ENCODE measurements at places on chromosomes 4 and X.

DNA sequence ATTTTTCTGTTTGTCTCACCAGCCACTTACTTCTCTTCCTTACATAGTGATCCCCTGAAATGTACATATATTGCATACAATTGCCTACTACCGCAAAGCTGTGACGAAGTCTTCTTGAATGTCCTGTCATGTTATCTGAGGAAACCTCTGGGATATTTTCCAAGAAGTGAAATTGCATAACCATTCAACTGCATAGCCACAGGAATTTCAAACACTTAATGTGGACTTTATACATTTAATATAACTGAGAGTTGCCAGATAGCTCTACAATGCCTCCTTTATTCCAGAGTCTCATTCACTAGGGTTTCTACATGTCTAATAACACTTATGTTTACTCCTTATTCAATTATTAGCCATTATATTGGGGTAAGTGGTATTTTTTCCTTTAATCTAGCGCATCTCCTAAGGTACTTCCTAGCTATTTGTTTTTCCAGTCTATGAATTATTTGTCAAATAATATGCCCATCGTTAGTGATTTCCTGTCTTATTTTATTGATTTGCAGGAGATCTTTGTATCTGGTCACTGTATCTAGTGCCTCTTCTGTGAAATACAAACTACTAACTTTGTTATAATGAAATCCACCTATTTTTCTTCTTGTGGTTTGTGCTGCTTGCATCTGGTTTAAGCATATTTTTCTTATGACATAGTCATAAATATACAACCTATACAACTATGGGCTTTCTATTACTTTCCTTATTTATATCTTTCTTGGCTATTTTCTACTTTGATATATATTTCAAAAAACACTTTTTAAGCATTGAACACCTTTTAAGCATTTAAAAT lies 69.2 kb upstream of the GRID2 start:
- DNase-seq = no peak

DNA sequence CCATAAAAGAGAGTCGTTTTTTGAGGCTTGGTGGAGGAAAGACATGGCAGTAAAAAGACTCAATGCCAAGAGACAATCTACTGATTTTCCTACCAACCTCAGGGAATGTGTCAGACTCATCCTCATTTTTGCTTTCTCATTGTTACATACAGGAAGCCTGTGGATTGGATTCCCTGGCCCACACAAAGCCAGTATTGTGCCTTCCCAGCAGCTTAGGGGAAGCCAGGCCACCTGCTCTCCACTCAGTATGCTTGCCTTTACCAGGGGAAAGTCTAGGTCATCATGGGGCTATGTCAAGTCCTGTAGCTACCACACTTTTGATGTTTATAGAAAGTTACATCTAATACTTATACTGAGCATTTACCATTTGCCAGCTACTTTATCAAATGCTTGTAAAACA lies 11.0 kb downstream of the BMX start:
- DNase-seq = no peak

DNA sequence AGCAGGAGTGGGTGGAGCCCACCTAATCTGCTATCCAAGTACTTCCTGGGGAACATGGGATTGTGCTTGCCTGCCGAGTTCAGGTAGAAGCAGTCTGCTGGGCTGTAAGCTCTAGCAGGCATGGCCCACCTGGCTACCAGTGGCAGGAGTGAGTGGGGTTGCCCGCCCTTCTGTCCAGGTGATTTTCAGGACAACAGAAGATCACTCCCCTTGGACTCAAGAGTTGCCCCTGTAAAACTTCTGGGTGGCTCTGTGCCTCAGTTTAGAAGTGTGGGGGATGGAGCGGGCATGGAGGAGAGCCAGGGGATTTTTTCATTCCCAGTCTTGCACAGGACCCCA lies 43.5 kb downstream of the NDST3 start:
- no peak for DNase-seq

DNA sequence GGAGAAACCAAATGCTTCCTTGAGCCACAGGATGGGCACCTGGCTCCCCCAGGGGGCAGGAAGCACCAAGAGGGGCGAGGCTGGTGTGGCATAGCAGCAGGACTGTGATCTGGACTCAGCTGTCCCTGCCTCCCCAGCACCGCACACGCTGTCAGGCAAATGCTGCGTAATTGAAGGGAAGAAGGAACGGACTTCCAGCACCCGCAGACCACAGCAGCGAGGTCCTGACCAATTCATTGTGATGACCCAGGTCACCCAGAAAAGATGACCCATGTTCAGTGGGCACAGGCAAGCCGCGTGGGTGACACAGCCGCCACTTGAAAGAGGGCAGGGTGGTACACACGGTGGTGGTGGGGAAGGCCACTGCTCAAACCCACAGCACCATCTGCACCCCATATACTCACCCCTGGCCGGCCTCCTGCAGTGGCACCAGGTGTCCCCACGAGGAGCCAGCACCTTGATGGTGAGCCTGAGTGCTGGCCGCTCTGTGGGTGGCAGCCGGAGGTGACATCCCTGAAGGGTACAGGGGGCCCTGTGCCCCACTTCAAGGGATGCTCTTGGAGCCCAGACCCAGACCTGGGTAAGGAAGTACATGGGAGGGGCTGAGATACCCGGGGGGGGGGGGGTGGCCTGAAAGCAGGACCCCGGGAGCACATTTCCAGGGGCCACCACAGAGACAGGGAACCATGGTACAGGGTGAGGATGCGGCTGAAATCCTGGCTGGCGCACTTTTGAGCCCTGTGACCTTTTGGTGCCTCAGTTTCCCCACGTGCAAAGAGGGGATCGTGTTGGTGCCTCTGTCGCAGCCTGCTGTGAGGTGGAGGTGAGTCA lies 11.5 kb downstream of the NAT8L start:
- no peak for DNase-seq

- DNase-seq = peak; percentile 9
Measured at GRCh38 chr4:88522702-88523324, 763 bp downstream of the PYURF start.

Measured in T-helper 9 cell (primary cell).